Activated naive CD8-positive, alpha-beta T cell treated with anti-CD3 and anti-CD28 coated beads, Interleukin-2, amount 10 ng/mL, durations not matched to agents 7 days and 5 days (primary cell): ENCODE measurements at places on chromosomes 3 and 15. TPM values are rescaled to one million over a fixed set of nuclear protein-coding genes. Genes with fewer than 3 reads are reported as not detected.

DNA sequence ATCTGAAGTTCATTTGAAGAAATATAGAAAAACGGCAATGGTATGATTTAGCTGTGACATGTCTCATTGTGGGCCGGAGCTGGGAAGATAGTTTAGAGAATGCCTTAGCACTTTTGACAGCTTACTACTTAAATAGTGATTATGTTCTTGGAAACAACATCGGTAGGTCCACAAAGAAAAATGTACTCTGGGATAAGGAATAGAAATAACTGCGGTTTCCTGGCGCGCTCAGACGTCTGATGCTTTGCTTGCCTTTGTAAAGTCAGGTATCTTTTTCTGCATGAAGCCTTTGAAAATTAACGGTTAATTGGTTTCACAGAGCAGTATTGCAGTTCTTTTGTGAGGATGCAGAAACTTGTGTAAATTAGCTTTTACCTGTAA, 1.4 kb downstream of the USP3 start:
- no peaks in the 10 kb centered on the region for H3K27me3 ChIP-seq
- H3K4me3 ChIP-seq: peak overlapping the region; percentile 96
- peak overlapping the region; percentile 90 for H3K27ac ChIP-seq
- H3K36me3 ChIP-seq: peaks cover 2% of the 10 kb centered on the region
- H3K4me1 ChIP-seq: peaks cover 59% of the 10 kb centered on the region
- DNase-seq: no peak

IQCF5 gene
- not detected for total RNA-seq

DNA sequence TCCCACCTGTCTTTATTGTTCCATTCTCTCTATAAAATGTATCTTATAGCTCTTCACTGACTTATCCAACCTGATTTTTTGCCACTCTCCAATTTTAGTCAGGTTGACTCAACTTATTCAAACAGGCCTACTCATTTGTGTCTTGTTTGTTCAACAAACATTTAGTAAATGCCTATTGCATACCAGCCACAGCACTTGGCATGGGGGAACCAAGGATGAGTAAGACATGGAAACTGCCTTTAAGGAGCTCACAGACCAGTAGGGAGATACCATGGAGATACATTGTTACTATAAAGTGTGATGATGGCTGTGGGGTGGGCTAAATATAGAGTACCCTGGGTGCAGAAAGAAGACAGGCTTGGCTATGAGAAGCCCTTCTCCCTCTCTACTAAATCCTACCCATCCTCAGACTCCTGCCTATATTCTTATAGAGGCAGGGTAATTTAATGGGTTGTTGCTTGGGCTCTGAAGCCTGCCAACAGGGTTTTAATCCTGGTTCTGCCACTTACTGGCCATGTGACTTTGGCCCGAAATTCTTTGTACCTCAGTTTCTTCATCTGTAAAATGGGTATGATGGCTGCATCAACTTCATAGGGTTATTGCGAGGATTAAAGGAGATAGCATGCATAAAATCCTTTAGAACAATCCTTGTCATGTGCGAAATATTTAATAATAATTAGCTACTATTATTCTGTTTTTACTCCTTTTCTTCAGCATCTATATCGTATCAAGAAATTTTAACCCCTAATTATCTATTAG, 348.5 kb upstream of the UMPS start:
- H3K4me3 ChIP-seq: no peak overlapping the region
- H3K27me3 ChIP-seq: peaks cover 26% of the 10 kb centered on the region
- no peaks in the 10 kb centered on the region for H3K36me3 ChIP-seq

CCDC33 gene
- total RNA-seq: 0.17 TPM

DNA sequence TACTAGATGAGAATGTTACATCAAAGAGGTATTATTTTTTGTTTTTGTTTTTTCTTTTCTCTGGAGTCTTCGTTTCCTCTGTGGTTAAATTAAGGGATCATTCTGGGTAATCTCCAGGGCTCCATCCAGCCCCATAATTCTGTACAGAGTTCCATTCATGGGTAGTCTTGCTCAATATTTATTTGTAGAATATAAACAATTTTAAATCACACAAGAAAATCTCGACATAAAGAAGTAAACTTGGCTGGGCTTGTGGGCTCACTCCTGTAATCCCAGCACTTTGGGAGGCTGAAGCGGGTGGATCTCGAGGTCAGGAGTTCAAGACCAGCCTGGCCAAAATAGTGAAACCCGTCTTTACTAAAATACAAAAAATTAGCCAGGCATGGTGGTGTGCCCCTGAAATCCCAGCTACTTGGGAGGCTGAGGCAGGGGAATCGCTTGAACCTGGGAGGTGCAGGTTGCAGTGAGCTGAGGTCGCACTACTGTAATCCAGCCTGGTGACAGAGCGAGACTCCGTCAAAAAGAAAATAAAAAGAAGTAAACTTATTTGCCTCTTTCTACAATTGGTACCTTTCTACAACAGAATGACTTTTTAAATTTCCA, 166.8 kb upstream of the TGFBR2 start:
- peaks cover 3% of the 10 kb centered on the region for H3K36me3 ChIP-seq
- H3K4me1 ChIP-seq: peaks cover 14% of the 10 kb centered on the region
- DNase-seq: no peak

BMF gene
- total RNA-seq: 20.6 TPM
